ENCODE measurements at places on chromosomes 11 and 22. TPM values are rescaled to one million over a fixed set of nuclear protein-coding genes. Genes with fewer than 3 reads are reported as not detected.

Gene SIK2
- total RNA-seq: 10.1 TPM

Gene KCNE3
- total RNA-seq: 0.55 TPM

Gene HORMAD2
- not detected for total RNA-seq

Gene FZD4
- total RNA-seq: 7.5 TPM

Gene ZBED4
- total RNA-seq: 34.4 TPM
